ENCODE measurements at places on chromosomes 2 and 18.

DNA sequence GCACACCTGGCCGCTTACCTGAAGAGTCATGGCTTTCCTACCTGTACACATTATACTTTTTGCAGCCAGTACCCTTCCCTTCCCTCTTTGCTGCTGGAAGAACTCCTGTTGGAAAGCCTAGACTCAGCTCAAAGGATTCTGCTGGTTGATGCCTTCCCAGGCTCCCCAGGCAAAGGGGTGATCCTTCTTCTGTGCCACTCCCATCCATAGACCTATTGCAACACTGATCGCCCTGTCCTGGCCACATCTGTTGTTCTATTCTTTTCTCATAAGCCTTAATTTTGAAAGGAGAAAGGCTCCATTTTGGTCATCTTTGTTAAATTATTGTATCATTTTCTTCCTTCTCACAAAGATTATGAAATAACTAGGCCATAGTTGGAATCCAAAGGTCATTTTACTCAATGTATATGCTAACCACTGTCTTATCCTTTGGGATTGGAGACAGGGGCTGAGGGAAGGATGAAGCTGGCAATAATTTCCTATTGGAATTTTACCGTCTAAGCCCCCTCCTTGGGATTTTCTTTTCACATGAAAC is 3.4 kb upstream of the PRKCE start:
- DNase-seq: no peak

DNA sequence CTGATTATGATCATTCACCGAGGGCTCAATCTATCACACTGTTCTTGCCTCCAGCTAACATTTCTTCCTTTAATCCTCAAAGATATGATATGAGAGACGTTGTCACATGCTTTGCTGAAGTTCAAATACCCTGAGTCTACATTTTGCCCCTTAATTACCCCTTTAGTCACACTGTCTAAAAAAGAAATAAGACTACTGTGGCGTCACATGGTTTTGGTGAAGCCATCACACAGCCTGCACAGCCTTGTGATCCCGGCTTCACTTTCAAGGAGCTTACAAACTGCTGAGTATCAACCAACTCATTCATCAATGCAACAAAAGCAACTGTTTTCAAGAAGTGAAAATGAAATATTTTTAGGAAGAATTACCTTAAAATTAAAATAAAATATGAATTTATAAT is 31.9 kb upstream of the SOCS6 start:
- no peak for DNase-seq

DNA sequence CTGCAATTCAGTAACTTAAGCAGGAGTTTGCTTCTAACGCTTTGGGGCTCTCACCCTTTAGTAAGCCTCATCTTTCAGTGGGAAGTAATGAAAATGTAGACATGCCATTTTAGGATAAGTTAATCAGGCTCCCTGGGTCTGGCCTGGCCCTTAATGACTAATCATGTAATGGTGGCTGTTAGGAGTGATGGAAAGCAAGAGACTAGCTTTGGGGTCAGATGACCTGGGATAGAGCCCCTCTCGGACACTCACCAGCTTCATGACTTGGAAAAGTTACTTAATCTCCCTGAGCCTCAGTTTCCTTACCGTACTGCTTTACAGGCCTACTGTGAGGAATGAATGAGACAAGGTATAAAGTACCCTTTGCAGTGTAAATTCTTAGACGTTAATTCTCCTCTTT is 194.4 kb downstream of the LPIN1 start:
- no peak for DNase-seq

DNA sequence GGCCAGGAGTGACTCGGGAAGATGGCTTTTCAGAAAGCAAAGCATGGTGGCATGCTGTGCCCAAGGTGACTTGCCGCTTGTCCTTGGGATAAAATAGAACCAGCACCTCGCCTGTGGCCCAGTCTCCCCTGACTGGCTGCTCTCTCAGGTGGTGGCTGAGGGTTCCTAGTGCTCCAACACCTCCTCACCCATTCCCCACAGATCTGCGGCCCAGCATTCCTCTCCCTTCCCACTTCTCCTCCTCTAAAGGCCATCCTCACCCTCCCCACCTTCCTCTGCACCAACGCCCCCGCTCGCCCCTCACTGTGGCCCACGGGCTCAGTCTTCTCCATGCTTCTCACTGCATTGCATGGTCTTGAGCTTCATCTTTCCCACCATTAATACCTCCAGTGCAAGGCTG is 132.4 kb downstream of the PXDN start:
- no peak for DNase-seq

- DNase-seq: no peak
Measured at GRCh38 chr18:5879479-5879882, 15.8 kb downstream of the TMEM200C start.

DNA sequence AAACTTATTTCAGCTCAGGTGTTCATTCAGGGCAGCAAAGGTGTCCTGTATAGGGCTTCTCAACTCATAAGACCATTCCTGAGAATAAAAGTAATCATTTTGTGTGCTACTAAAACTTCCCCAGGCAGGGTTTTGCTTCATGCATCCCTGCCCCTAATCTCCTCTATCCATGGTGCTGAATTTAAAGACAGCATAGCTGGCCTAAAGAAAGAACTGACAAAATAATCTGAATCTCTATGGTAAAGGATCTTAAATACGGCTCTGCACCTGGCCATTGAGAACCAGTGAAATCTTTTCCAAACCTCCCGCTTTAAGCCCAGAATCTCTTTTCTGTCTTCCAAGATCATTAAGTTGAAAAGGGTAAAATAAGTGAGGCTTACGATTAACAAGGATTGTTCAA is 292.1 kb upstream of the KLHL29 start:
- no peak for DNase-seq
